RWPE2 (cell line): ENCODE measurements at places on chromosomes 13 and 19.

DNA sequence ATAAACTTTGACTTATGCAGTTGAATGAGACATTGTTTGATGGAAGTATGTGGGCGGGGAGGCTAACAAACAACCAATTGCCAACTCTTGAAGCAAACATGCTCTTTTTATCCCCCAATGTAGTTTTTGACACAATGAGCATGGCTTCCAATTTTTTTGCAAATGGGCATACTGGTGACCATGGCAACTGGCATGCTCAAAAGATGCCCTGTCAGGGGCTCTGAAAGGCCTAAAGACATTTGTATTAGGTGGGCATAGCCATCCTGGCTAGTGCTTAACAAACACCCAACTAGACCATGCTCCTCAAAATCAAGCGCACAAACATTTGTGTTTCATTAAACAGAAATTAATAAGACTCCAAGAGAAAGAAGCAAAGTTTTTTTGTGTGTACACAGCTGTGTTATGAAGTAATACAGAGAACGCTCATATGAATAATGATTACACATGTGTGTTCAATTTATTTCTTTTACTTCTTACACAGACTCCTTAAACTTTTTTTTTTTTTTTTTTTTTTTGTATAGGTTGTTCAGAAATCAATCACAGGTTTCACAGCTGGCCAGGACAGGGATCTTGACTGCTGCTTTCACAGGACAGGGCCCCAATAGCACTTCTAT lies 95.6 kb downstream of the DLEU7 start:
- no peak for DNase-seq

DNA sequence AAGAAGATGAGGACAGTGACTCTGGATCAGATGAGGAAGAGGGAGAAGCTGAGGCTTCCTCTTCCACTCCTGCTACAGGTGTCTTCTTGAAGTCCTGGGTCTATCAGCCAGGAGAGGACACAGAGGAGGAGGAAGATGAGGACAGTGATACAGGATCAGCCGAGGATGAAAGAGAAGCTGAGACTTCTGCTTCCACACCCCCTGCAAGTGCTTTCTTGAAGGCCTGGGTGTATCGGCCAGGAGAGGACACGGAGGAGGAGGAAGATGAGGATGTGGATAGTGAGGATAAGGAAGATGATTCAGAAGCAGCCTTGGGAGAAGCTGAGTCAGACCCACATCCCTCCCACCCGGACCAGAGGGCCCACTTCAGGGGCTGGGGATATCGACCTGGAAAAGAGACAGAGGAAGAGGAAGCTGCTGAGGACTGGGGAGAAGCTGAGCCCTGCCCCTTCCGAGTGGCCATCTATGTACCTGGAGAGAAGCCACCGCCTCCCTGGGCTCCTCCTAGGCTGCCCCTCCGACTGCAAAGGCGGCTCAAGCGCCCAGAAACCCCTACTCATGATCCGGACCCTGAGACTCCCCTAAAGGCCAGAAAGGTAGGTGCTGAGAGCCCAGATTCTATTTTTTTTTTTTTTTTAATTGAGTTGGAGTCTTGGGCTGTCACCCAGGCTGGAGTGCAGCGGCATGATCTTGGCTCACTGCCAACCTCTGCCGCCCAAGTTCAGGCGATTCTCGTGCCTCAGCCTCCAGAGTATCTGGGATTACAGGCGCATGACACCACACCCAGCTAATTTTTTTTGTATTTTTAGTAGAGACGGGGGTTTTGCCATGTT lies 2.3 kb downstream of the PPP1R15A start:
- DNase-seq, result no peak

GRCh38 chr13:59343993-59344822 lies 819.5 kb downstream of the DIAPH3 start:
- no peak for DNase-seq

GRCh38 chr13:45299194-45299593 lies 41.8 kb downstream of the TPT1 start:
- no peak for DNase-seq

- no peak for DNase-seq
Measured at GRCh38 chr13:51623473-51623872, 39.2 kb downstream of the WDFY2 start.
